ENCODE measurements at places on chromosomes 3 and 15.

- DNase-seq: no peak
Measured at GRCh38 chr3:15743587-15744009, 54.2 kb downstream of the ANKRD28 start.

DNA sequence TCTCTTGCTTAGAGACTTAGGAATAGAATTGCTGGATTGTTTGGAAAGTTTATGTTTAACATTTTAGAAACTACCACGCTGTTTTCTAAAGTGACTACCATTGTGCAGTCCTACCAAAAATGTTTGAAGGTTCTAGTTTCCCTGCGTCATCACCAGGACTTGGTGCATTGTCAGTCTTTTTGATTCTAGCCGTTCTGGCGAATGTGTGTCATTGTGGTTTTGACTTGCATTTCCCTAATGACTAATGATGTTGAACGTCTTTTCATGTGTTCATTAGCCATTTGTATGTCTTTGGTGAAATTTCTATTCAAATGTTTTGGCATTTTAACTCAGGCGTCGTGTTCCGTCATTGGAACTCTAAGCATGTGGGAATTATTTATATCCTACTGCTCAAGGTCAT lies 58.0 kb downstream of the CHD2 start:
- peak; percentile 27 for DNase-seq

GRCh38 chr3:48592519-48593087 lies 2.5 kb downstream of the COL7A1 start:
- no peak for DNase-seq

GRCh38 chr3:149850787-149851584 lies 38.0 kb downstream of the RNF13 start:
- DNase-seq: no peak

- DNase-seq: no peak
Measured at GRCh38 chr3:71685686-71686085, 39.5 kb downstream of the EIF4E3 start.

DNA sequence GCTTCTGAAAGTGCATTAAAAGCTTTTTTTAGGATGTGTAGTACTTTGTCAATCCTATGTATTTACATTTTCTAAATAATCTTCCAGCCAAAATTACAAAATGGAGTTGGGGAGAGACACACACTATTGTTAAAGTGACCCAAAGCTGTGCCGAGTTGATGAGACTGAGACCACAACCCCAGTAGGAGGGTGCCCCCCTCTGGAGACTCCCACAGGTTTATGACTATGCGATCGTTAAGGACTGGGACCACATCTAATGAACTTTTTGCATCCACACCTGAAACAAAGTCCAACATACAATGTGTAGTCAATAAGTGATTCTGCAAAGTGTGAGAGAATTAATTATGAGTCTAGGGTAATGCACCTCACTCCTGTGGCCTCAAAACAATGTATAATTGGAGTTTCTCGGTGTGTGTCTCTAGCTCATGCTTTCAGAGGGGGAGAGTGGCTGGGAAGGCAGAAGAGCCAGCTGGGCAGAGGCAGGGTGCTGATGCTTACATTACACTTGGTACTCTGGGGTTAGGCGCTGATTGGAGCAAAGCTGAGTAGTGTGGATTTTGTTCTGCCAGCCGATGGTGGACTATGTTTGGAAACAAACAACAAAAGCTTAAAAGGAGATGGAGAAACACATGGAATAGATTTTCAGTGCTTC lies 102.8 kb downstream of the KCNH8 start:
- no peak for DNase-seq

DNA sequence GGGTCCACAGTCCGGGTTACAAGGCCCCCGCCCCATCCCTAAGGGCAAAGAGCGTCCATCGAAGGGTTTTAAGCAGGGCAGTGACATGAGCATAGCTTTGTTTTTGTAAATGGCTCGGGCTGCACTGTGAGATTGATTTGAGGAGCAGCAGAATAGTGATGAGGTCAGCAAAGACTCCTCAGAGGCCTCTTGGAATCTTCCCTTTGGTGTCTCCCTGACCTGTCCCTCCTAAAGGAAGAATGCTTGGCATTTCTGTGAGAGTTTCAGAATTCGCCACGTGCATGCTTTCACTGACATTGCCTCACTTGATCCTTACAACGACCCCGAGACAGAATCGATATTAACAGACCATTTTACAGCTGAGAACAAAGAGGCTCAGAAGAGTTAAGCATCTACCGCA lies 20.3 kb downstream of the LAMP3 start:
- no peak for DNase-seq

GRCh38 chr15:29826908-29827820 lies 4.9 kb upstream of the TJP1 start:
- no peak for DNase-seq

DNA sequence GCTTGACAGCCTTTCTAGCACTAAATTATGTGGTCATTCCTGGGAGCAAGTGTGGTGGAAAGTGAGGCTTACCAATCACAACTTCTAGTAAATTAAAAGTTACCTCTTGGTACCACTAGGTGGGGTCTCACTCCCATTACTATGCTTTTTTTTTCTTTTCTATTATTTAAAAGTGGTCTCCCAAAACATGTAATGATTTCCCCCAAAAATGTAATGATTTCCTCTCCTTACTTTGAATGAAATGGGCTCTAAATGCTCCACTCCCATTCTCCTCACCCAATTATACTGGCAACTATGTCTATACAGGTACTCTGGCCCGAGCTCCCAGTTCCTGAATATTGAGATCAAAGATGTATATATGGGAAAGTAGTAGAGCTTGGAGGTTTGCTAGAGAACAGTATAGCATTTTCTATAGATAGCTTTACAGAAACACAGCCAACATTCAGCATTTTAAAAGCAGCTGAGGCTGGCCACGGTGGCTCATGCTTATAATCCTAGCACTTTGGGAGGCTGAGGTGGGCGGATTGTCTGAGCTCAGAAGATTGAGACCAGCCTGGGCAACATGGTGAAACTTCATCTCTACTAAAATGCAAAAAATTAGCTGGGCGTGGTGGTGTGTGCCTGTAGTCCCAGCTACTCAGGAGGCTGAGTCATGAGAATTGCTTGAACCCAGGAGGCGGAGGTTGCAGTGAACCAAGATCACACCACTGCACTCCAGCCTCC lies 70.9 kb downstream of the DCUN1D1 start:
- no peak for DNase-seq

DNA sequence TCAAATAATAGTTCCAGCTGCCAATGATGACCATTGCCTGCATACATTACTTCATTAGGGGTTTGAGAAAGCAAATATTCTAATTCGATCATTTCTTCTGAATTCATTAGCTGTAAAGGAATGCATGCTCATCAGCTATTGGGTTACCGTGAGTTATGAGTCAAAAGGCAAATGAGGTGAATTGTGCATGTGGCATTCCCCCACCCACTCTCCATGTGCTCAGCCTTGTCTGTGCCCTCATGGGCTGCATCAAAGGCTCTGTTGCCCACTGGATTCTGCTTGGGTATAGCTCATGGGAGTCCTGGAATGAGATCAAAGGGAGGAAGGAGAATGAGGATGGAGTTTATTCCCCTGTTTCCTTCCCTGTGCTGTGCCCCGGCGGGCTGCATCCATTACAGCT lies 99.3 kb upstream of the CHRNA7 start:
- DNase-seq: peak; percentile 24

DNA sequence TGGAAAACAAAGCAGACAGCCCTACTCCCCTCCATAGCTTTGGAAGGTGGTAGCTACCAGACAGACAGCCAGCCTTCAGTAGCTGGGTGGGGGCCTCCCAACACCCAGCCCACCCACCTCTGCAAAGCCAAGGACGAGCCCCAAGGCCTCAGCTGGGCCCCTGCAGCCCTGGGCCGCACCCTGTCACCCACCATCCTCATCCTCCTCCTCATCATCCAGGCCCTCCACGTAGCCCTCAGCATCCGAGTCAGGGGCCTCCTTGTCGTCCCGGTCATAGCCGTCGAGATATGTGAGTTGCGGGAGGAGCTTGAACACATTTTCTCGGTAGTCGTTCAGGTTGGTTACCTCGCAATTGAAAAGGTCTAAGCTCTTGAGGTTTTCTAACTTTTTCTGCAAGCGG lies 36.5 kb downstream of the ANP32A start:
- DNase-seq: no peak

- DNase-seq: no peak
Measured at GRCh38 chr3:29481969-29482767, 201.3 kb downstream of the RBMS3 start.

- no peak for DNase-seq
Measured at GRCh38 chr3:170721563-170721962, 135.7 kb upstream of the SLC7A14 start.

- DNase-seq: no peak
Measured at GRCh38 chr3:31004025-31004678, 109.7 kb upstream of the GADL1 start.

DNA sequence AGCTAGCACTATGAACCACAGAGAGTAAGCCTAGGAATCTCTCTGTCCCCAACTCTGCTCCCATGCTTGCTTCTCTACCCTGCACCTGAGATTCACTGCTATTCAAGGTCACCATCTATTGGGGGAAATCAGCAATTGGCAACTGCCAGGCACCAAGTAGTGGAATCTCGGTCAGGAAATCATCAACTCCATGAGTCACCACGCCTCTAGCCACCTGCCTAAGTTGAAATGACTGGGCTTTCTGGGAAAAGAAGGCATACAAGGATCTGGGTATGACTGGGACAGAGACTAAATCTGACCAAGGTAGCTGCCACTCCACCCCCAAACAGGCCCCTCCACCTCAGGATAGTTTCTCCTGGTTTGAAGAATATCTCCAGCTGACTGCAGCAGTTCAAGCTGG lies 464.1 kb upstream of the CBLB start:
- peak; percentile 58 for DNase-seq

Data from activated T-cell treated with anti-CD3 and anti-CD28 coated beads for 48 hours (primary cell).